ENCODE measurements at places on chromosomes 11 and 22.

DNA sequence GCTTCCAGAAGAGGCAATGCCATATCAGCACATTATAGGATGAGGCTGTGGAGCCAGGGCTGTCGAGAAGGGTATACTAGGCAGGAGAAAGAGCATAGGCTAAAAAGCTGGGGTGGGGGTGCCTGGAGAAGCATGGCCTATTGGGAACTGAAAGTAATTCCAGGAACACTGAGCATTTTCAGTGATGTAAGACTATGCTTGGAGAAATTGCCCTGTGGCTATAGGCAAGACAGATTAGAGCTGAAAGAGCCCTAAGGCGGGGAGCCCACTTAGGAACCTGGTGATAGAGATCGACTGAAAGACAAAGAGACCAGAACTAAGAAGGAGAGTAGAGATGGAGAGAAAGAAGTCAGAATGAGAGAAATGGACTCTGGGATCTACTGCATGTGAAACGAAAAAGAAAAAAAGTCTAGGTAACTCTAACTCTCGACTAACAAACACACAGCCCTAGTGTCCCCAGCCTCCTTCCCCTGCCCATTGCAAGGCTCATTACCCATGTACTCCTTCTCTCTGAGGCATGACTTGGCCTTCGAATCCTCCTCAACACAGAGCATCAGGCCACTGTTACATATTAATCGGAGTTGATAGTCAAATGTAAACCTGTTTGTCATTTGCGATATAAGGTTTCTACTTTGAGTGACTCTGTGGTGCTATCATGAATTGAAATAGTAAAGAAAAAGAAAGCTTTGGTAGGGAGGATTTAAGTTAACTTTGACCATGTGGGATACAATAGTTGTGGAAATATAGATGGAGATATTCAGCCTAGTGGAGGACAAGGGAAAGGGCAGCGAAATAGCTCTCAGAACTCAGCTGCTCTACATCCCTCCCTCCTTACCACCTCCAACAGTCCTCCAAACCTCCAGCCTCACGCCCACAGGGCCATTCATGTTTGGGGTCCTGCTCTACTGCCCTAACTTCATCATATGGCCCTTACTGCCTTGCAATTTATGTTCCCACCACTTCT lies 52.3 kb upstream of the BMAL1 start:
- DNase-seq = no peak

DNA sequence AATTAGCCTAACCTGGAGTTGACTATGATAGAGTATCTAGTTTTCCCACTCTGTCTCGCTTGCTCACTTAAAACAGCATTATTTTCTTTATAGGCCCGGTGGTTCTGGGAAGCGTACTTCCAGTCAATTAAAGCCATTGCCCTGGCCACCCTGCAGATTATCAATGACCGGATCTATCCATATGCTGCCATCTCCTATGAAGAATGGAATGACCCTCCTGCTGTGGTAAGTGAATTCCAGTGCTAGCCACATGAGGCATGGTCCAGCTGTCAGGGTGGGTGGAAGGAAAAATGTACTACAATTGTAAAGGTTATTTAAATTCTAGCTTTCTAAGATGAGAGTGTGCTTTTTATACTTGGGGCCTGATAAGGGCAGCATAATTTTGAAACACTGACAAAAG lies 76.0 kb downstream of the EXT2 start:
- DNase-seq = no peak

- no peak for DNase-seq
These were observed 48.6 kb upstream of the RBFOX2 start for GRCh38 chr22:36077271-36077670.

DNA sequence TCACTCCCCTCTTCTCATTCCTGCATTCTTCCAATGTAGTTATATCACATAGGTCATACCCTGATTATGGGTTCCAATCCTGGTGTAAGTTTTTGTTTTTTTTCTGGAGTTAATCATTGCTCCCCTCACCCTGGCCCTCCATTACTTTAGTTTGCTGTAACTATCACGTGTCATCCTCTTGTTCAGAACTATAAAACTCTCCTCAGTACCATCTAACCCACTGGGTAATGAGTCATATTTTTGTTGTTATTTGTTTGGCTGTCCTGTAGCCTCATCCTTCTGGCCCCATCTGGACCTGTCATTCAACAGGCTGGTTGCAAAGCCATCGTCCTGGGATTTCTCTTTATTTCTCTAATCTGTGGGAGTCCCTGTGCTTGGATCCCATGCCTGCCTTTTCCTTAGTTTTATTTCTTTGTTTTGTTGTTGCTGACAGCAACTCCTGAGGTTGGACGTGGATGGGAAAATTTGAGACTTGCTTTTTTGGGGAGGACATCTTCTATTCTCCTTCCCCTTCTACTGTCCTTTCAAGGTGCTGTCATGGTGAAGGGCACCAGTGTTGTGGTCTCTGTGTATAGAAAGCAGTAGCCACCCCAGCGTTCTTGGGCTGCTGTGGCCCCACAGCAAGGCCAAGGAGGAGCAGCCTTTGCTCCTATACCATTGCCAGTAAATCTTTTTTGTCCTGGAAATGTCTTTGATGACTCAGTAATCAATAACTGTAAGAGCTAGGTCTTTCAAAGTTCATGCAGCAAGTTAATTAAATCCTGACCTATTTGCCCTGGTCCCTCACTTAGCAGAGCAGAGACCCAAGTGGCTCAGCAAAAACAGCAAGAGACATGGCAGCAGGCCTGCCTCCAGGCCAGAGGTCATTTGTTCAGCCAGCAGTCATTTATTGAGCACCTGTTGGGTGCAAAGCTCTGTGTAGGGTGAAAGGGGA lies 82.5 kb downstream of the C22orf31 start:
- no peak for DNase-seq

- DNase-seq = no peak
These were observed 129.1 kb downstream of the MPPED2 start for GRCh38 chr11:30457087-30457486.

GRCh38 chr11:76408171-76408965 lies 27.2 kb downstream of the GVQW3 start:
- DNase-seq = no peak

DNA sequence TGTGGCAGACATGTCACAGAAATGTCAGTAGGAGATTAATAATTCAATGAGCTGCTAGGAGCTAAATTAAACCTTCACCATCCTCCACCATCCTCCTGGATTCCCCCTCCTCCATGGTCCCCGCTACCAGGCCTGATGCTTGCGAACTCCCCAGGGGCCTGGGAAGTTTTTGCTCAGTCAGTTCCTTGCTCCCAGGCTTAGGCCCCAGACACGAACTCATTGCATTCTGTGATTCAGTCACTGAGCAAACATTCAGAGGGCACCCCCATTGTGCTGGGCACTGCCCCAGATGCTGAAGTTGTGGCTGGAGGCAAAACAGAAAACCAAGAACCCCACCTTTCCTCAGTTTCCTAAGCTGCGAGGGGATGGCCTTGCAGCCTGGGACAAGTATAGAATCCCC lies 14.3 kb downstream of the NPTXR start:
- DNase-seq = no peak

- DNase-seq = no peak
These were observed 268.6 kb upstream of the PITPNB start for GRCh38 chr22:28187612-28188011.

GRCh38 chr11:16002942-16003341 lies 353.4 kb downstream of the SOX6 start:
- no peak for DNase-seq

GRCh38 chr11:47499161-47499560 lies 50.2 kb upstream of the RAPSN start:
- DNase-seq = no peak

DNA sequence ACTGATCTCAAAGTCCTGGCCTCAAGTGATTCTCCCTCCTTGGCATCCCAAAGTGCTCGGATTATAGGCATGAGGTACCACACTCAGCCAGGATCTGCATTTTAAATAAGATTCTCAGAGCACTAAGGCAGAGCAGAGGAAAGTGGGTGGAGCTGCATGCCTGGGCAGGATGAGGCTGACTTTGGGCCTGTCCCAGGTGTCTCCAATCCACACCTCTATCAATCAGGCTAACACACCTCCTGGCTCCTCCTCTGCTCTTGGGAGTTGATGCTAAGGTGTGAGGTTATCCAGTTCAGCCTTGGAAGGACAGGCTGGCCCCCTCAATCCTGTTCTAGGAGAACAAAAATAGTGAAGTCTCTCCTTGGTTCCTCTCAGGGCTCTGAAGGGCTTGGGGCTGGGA lies 30.2 kb upstream of the P2RY2 start:
- no peak for DNase-seq

DNA sequence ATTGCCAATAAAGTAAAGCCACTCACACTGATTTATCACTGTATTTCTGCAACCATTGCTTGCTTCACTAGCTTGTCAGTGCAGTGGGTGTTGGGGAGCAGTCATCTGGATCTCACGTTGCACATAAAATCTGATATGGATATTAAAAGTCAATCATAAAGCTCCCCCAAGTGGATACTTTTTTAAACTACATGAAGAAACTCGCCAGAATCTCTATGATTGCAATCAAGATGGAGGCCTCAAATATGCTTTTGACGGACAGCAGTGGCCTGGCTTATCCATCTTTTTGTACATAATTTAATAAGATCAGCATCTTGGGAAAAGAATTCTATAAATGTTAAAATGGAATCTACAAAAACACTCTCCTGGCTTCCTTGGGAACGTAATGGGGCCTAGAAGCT lies 137.7 kb downstream of the WT1 start:
- DNase-seq = peak; percentile 45

DNA sequence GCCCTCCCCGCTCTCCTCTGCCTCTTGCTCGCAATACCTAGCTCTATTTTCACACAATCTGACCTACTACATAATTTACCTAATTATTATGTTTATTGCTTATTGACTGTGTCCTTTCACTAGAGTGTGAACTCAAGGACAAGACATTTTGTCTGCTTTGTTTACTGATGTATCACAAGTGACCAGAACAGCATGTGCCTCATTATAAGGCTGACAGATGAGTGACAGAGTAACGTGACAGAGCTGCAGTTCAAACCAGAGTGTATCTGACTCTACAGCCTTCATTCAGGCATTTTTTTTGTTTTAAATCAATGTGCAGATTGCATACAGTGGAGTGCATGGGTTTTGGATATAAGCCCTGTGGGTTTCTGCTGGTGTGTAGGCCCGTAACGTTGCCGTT lies 82.0 kb upstream of the RAB1B start:
- DNase-seq = no peak

- no peak for DNase-seq
These were observed 207.1 kb upstream of the ARHGAP20 start for GRCh38 chr11:110919241-110919922.

DNA sequence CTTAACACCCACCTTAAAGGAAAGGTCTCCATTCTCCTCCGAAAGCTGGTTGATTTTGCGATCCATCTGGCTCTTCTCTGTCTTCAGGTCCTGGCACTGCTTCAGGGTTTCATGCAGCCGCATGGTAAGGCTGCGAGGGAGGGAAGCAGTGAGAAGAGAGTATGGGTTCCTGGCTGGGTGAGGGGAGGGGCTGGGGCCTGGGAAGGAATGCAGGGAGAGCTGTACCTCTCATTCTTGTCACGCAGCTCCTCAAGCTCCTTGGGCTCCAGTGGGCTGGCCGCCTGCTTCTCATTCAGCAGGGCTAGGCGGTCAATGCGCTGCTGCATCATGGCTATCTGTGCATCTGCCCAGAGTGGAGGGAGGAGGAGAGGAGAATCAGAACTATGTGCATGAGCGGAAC lies 19.5 kb downstream of the IL18BP start:
- no peak for DNase-seq

GRCh38 chr22:28978158-28978557 lies 83.5 kb downstream of the C22orf31 start:
- DNase-seq = no peak

GRCh38 chr22:31144223-31144622 lies 3.9 kb upstream of the PLA2G3 start:
- no peak for DNase-seq

DNA sequence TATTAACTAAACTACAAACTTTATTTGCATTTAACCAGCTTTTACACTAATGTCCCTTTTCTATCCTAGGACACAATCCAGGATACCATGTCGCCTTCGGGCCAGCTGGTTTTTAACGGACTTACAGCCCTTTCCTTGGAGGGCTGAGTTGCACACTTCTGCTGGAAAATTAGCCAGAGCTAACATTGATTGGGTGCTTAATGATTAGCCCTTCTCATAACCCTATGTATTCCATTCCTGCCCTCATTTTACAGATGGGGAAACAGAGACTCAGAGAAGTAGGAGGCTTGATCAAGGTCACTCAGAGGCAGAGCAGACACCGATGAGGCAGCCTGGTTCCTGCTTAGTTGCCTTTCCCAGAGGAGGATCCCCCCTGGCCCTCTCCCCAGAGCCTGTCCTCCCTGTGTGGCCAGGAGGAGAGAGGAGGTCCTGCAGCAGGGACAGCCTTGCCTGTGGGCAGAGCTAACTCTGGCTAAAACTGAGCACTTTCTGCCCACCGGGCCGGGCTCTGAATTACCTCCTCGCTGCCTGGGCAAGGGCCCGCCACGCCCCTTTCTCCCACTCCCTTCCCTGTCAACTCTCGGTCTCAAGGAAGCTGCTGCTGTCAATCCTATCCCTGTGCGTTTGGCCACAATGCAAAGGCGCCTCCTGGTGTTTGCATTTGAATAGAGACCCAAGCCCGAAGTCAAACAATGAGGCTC lies 59.6 kb upstream of the PAX6 start:
- peak; percentile 75 for DNase-seq

DNA sequence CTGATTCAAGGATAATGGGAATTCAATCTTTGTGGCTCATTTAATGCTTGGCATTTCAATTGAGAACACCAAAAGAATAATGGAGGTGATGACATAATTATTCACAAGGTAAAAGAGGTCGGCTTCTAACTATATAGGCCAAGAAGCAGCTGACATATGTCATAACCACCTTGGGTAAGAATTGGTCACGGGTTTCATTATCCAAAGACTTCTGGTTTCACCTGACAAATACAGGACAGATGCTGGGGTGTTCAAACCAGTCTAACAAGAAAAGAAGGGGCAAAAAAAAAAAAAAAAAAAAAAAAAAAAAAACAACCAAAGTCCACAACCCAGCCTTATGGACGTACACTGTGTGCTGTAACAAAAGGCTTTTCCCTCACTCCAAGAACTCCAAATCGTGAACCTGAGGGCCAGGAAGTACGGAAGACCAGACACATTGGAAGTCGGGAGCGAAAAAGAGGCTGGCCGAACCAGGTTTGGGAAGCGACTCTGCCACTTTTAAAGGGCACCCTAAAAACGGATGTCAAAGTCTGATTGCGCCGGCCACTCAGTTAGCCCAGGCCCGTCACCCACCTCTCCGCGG lies 385 bp downstream of the HARBI1 start:
- no peak for DNase-seq

DNA sequence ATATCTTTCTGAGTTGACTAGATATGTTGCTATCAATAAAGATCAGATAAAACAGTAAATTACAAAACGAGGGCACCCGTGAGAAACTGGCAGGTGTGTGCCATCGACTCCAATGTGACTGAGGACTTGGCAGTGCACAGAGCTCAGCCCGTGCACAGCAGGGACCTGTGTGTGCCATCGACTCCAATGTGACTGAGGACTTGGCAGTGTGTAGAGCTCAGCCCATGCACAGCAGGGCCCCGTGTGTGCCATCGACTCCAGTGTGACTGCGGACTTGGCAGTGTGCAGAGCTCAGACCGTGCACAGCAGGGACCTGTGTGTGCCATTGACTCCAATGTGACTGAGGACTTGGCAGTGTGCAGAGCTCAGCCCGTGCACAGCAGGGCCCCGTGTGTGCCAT lies 347.2 kb upstream of the B3GAT1 start:
- no peak for DNase-seq
